ENCODE measurements at places on chromosomes 4 and X.

DNA sequence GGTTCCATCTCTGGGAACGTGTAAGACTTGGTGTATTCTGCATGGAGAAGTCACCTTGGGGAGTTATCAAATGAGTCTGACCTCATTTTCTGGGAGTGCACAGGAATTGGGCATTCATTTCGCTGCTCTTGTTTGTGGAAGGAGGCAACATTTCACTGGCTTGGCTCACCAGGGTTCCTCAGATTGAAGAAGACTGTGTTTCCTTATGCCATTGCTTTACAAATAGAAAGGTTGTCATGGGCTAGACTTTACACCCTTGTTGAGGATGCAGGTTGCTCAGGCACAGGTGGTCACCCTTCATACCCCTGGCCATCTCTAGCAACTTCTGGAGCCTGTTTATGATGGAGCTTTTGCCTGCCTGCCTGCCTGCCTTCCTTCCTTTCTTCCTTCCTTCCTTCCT is 114.4 kb downstream of the AASDH start:
- no peak overlapping the region for H3K4me3 ChIP-seq
- no peak for DNase-seq
- H3K36me3 ChIP-seq = no peaks in the 10 kb centered on the region
- H3K4me1 ChIP-seq = no peaks in the 10 kb centered on the region
- no peaks in the 10 kb centered on the region for H3K27me3 ChIP-seq

- no peaks in the 10 kb centered on the region for H3K27me3 ChIP-seq
- H3K27ac ChIP-seq = peak overlapping the region; percentile 78
- H3K36me3 ChIP-seq = no peaks in the 10 kb centered on the region
- H3K4me3 ChIP-seq = no peak overlapping the region
- no peak for DNase-seq
Observed at GRCh38 chr4:41145571-41146078, 68.7 kb downstream of the APBB2 start.

DNA sequence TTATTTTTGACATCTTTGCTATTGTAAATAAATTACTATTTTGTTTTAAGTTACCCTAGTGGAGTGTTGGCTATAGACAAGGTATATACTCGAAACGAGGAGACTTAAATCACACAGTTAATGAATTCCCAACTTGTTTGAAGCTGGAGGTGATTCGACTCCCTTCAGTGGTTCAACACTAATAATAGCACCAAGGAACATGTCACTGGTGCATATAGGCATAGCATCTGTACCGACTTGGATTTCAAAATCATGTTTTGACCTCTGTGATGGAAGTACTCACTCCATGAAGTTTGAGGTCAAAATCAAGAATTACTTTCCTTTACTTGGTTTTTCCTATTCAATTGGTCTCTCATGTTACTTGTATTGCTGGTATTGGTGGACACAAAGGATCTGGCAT is 66.5 kb downstream of the ZFX start:
- no peaks in the 10 kb centered on the region for H3K4me1 ChIP-seq
- H3K27me3 ChIP-seq = no peaks in the 10 kb centered on the region
- H3K27ac ChIP-seq = no peak overlapping the region
- DNase-seq = no peak
- H3K4me3 ChIP-seq = no peak overlapping the region

- H3K4me1 ChIP-seq = peaks cover 87% of the 10 kb centered on the region
- H3K27me3 ChIP-seq = no peaks in the 10 kb centered on the region
- DNase-seq = no peak
- H3K36me3 ChIP-seq = no peaks in the 10 kb centered on the region
- peak overlapping the region; percentile 78 for H3K27ac ChIP-seq
- H3K4me3 ChIP-seq = no peak overlapping the region
Observed at GRCh38 chr4:140095694-140096482, 58.1 kb downstream of the MAML3 start.

GRCh38 chrX:74419864-74420195 is 1.5 kb upstream of the SLC16A2 start:
- DNase-seq = no peak
- H3K36me3 ChIP-seq = no peaks in the 10 kb centered on the region
- H3K4me1 ChIP-seq = peaks cover 16% of the 10 kb centered on the region
- H3K27me3 ChIP-seq = no peaks in the 10 kb centered on the region
- peak overlapping the region; percentile 82 for H3K27ac ChIP-seq
- H3K4me3 ChIP-seq = peak overlapping the region; percentile 58

DNA sequence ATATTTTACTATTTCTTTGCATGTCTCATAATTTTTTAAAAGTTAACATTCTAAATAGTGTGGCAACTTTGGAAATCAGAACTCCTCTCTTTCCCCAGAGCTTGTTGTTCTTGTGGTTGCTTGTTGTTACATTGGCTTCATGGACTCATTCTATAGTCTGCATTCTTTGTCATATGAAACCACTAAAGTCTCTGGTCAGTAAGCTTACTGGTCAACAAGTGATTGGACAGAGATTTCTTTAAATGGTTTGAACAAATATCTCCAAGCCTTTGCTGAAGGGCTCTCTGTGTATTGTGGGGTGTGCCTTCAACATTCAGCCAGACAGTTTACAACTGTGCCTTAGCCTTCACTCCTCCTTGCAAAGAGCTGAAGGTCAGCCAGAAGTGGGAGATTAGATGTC is 147.2 kb downstream of the OPHN1 start:
- no peak overlapping the region for H3K4me3 ChIP-seq
- H3K27ac ChIP-seq = no peak overlapping the region
- no peak for DNase-seq
- no peaks in the 10 kb centered on the region for H3K36me3 ChIP-seq

GRCh38 chrX:49910344-49910743 is 12.1 kb upstream of the CLCN5 start:
- H3K4me3 ChIP-seq = no peak overlapping the region
- no peak for DNase-seq
- H3K27ac ChIP-seq = no peak overlapping the region
- H3K27me3 ChIP-seq = no peaks in the 10 kb centered on the region

DNA sequence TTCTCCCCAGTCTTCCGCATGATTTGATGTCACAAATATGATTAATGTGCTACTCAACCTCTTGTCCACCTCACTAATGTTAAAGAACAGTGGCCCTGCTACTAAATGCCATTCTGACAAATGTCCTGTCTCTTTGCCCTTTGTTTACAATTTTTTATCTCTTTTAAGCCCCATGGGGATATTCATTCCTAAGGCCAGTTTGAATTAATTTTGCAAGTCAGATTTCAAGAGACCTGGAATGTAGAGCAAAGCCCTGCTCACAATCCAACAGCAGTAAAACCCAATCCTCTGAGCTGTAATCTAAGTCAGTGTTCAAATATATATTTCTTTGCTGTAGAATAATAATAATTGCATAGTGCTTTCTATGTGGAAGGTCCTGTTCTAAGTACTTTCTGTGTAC is 81.2 kb downstream of the LDB2 start:
- no peak overlapping the region for H3K4me3 ChIP-seq
- no peaks in the 10 kb centered on the region for H3K27me3 ChIP-seq
- DNase-seq = no peak
- no peak overlapping the region for H3K27ac ChIP-seq
- H3K4me1 ChIP-seq = no peaks in the 10 kb centered on the region

- H3K27ac ChIP-seq = no peak overlapping the region
- H3K4me1 ChIP-seq = peaks cover 35% of the 10 kb centered on the region
- peaks cover 74% of the 10 kb centered on the region for H3K27me3 ChIP-seq
- no peaks in the 10 kb centered on the region for H3K36me3 ChIP-seq
Observed at GRCh38 chr4:174217273-174218126, 66.0 kb downstream of the FBXO8 start.

GRCh38 chr4:40912460-40913184 is 162.9 kb downstream of the NSUN7 start:
- peaks cover 38% of the 10 kb centered on the region for H3K4me1 ChIP-seq
- no peaks in the 10 kb centered on the region for H3K36me3 ChIP-seq
- H3K4me3 ChIP-seq = no peak overlapping the region
- H3K27me3 ChIP-seq = no peaks in the 10 kb centered on the region

- no peaks in the 10 kb centered on the region for H3K4me1 ChIP-seq
- no peak overlapping the region for H3K27ac ChIP-seq
- H3K27me3 ChIP-seq = no peaks in the 10 kb centered on the region
- DNase-seq = no peak
Observed at GRCh38 chrX:40247848-40248622, 150.3 kb upstream of the BCOR start.

DNA sequence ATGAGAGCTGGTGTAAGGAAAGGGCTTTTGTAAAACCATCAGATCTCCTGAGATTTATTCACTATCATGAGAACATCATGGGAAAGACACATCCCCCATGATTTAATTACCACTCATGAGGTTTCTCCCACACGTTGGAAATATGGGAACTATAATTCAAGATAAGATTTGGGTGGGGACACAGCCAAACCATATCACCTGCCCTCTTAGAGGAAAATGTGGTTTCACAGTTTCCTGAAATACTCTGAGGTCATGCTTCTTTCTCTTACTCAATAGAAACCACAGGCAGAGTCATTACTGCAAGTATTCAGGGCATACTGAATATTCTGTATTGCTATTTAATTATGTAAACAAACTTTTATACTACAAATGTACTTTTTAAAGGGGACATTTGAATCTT is 1453.3 kb downstream of the PCDH18 start:
- H3K27ac ChIP-seq = no peak overlapping the region
- H3K4me3 ChIP-seq = no peak overlapping the region
- H3K4me1 ChIP-seq = no peaks in the 10 kb centered on the region

- DNase-seq = no peak
- no peak overlapping the region for H3K27ac ChIP-seq
- H3K36me3 ChIP-seq = no peaks in the 10 kb centered on the region
- no peaks in the 10 kb centered on the region for H3K27me3 ChIP-seq
- no peak overlapping the region for H3K4me3 ChIP-seq
Observed at GRCh38 chr4:30950737-30951136, 230.6 kb downstream of the PCDH7 start.

- H3K4me3 ChIP-seq = no peak overlapping the region
- H3K36me3 ChIP-seq = peaks cover 31% of the 10 kb centered on the region
- no peaks in the 10 kb centered on the region for H3K27me3 ChIP-seq
- H3K27ac ChIP-seq = no peak overlapping the region
- DNase-seq = no peak
Observed at GRCh38 chr4:68310651-68311247, 39.1 kb downstream of the YTHDC1 start.

DNA sequence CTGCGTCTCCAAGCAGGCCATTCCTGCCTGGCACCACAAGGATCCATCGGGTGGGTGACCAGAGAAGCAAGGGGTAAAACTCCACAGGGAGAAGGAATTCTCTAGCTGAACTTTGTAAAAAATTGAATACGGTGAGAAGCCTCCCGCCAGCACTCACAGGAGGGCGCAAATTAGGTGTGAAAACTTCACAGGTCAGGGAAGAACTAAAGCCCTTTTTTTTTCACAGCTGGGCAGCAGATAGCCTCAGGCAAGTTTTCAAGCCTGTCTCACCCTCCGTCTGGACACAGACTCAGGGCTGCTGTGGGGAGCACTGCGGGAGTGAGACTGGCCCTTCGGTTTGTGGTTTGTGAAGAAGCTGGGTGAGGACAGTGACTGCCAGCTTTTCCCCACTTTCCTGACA is 224.1 kb upstream of the FGF16 start:
- no peak overlapping the region for H3K4me3 ChIP-seq
- no peaks in the 10 kb centered on the region for H3K4me1 ChIP-seq
- no peaks in the 10 kb centered on the region for H3K36me3 ChIP-seq
- no peaks in the 10 kb centered on the region for H3K27me3 ChIP-seq

- no peaks in the 10 kb centered on the region for H3K4me1 ChIP-seq
- no peak for DNase-seq
- H3K27me3 ChIP-seq = no peaks in the 10 kb centered on the region
- no peaks in the 10 kb centered on the region for H3K36me3 ChIP-seq
- H3K27ac ChIP-seq = no peak overlapping the region
- no peak overlapping the region for H3K4me3 ChIP-seq
Observed at GRCh38 chr4:65791812-65792308, 121.6 kb upstream of the EPHA5 start.

- H3K27ac ChIP-seq = no peak overlapping the region
- H3K4me3 ChIP-seq = peak overlapping the region; percentile 60
- no peaks in the 10 kb centered on the region for H3K36me3 ChIP-seq
- H3K27me3 ChIP-seq = peaks cover 53% of the 10 kb centered on the region
Observed at GRCh38 chr4:180059216-180059881, 2183.9 kb upstream of the TENM3 start.

DNA sequence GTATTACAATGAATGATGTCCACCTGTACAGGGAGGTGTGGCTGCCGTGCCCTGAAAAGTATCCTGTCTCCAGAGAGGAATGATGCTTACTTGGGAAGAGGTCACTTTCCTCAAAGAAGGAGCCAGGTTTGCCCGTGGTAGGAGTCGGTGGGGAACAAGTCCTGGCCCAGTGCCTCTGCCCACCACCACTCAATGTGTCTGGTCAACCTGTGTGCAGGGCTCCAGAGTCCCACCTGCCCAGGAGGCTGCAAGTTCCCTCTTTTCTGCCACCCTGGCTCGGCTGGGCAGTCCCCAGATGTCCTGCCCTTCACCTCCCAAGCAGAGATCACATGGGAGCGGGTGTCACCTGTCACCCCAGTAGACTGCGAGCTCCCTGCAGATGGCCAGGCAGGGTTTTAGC is 75.4 kb upstream of the C4orf50 start:
- H3K27ac ChIP-seq = no peak overlapping the region
- no peaks in the 10 kb centered on the region for H3K4me1 ChIP-seq
- DNase-seq = peak; percentile 49
- H3K4me3 ChIP-seq = no peak overlapping the region
- peaks cover 23% of the 10 kb centered on the region for H3K27me3 ChIP-seq

GRCh38 chrX:5236749-5237148 is 991.9 kb downstream of the NLGN4X start:
- H3K4me1 ChIP-seq = no peaks in the 10 kb centered on the region
- H3K36me3 ChIP-seq = no peaks in the 10 kb centered on the region
- DNase-seq = no peak
- no peaks in the 10 kb centered on the region for H3K27me3 ChIP-seq

DNA sequence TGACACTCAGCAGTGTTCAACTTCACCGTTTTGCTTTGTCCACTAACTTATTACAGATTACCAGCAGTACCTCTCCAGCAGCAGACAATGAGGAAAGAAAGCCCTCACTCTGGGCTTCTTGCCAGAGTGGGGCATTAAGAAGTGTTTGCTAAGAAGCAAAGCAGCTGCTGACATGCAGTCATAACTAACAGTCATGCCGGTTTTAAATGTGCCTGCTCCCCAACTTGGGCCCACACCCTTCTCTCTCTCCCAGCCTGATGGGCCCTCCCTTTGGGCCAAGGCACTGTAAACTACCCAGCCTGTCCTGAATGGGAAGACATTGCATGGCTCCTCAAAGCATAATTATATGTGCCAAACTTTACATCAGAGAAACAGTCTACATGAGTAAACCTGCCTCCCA is 54.6 kb upstream of the HHIP start:
- no peaks in the 10 kb centered on the region for H3K27me3 ChIP-seq
- H3K36me3 ChIP-seq = no peaks in the 10 kb centered on the region
- no peak overlapping the region for H3K4me3 ChIP-seq
- H3K4me1 ChIP-seq = no peaks in the 10 kb centered on the region
- no peak overlapping the region for H3K27ac ChIP-seq

- no peaks in the 10 kb centered on the region for H3K27me3 ChIP-seq
- no peak overlapping the region for H3K27ac ChIP-seq
- H3K36me3 ChIP-seq = no peaks in the 10 kb centered on the region
- no peaks in the 10 kb centered on the region for H3K4me1 ChIP-seq
- no peak overlapping the region for H3K4me3 ChIP-seq
Observed at GRCh38 chr4:71269233-71269632, 69.6 kb upstream of the SLC4A4 start.

GRCh38 chr4:139331185-139331584 is 28.9 kb upstream of the NDUFC1 start:
- no peak overlapping the region for H3K4me3 ChIP-seq
- H3K36me3 ChIP-seq = peaks cover 22% of the 10 kb centered on the region
- no peaks in the 10 kb centered on the region for H3K27me3 ChIP-seq
- no peak overlapping the region for H3K27ac ChIP-seq

- no peak overlapping the region for H3K27ac ChIP-seq
- no peaks in the 10 kb centered on the region for H3K4me1 ChIP-seq
- H3K27me3 ChIP-seq = peaks cover 3% of the 10 kb centered on the region
- no peaks in the 10 kb centered on the region for H3K36me3 ChIP-seq
- H3K4me3 ChIP-seq = no peak overlapping the region
- DNase-seq = no peak
Observed at GRCh38 chr4:99468889-99469288, 33.7 kb upstream of the ADH7 start.

Measured in suprapubic skin (tissue), 4 donors.